ENCODE measurements at places on chromosomes 12 and 14.
A peak's percentile ranks its signal among the peaks of the same experiment; 100 is the strongest.

- no peak for DNase-seq
Measured at GRCh38 chr14:91693346-91693745, 38.5 kb downstream of the CATSPERB start.

- no peak for DNase-seq
Measured at GRCh38 chr12:131622422-131622955, 88.4 kb upstream of the SFSWAP start.

DNA sequence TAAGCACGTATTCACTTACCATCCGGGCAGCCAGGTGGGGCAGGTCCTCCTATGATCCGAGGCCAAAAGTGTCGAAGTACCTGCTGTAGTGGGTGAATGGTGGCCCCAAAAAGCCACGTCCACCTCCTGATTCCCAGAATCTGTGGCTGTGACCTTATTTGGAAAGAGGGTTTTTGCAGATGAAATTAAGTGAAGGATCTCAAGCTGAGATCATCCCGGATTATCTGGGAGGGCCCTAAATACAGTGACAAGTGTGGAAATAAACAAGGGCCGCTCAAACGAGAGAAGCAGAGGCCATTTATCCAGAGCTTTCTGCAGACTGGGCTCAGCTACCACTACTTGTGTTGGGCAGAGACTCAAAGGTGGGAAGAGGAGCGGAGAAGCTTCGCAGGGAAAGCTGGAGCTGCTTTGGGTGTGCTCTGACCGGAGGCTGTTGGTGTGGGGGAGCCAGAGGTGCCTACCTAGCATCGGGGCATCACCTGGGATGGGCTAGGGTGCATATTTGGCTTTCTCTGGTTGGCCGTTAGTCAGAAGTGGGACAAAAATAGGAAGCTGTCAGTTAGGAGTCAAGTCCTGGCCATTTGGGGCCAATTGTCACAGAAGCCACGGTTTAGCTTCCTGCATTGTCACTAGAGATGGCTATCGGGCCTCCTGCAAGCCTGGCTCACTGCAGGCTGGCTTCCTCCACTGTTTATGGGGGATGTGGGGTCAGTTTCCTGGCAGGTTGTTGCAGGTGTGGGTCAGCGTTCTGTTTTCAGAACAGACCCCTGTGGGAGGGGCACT, 27.8 kb upstream of the DLK1 start:
- no peak for DNase-seq

DNA sequence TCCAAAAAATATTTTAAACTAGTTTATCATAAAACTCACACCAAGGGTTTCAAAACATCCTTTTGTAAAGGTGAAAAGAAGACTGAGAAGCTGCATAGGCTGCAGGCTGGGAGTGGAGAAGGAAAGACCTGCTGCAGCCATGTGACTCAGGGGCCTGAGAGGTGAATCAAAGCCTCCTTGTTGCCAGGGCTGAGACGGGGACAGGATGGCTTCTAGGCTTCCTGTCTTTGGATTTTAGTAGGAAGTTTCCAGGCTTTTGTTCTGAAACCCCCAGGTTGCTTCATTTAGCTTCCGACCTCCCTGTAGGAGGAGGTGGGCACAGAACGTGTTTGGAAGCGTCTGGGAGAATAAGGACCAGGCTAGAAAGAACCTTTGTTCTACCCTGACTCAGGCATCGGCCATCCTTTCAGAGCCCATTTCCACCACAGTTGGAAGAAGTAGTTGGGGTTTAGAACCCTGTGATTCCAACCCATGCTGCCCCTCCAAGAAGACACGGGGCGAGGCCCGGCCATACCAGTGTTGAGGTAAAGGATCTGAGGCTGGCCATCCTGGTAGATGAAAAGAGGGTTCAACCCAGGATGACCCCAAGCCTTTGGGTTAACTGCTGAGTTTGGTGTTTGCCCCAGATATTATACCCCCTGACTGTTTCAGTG, 122.4 kb downstream of the SLC25A47 start:
- DNase-seq, result no peak

DNA sequence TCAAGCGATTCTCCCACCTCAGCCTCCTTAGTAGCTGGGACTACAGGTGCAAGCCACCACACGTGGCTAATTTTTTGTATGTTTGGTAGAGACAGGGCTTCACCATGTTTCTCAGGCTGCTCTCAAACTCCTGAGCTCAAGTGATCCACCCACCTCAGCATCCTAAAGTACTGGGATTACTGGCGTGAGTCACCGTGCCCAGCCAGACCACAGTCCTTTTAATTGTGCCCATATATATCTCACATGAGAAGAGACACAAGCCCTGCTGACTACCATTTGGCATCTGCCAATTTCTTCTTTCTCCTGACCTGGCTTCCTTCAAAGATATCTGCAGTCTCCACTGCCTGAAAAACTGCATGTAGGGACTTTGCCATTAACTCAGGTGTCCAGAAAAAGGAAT, 142.5 kb downstream of the DPY19L2 start:
- no peak for DNase-seq

GRCh38 chr12:69423037-69423905, 46.9 kb upstream of the FRS2 start:
- DNase-seq, result no peak

DNA sequence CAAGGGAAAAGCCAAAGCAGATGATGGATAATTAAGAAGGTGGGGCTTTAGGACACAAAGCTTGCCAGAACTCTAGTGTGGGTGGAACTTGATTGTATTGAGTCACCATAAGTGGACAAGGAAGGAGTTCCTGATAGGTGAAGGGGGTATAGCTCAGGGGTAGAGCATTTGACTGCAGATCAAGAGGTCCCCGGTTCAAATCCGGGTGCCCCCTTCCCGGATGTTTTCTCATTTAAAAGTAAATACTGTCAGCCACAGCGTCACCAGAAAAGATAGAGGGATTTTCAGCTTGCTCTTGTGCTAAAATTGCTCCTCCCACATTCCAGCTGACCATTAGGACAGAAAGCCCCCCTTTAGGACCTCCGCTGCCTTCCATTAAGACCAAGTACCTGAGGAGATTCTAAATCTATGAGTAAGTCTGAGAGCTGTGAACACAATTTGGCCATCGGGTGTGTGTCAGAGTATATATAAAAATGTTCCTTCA, 36.6 kb downstream of the DCAF4 start:
- DNase-seq, result peak; percentile 79

GRCh38 chr12:107106241-107107025, 13.1 kb upstream of the CRY1 start:
- no peak for DNase-seq

- DNase-seq, result no peak
Measured at GRCh38 chr14:75650253-75651058, 10.2 kb downstream of the ERG28 start.

DNA sequence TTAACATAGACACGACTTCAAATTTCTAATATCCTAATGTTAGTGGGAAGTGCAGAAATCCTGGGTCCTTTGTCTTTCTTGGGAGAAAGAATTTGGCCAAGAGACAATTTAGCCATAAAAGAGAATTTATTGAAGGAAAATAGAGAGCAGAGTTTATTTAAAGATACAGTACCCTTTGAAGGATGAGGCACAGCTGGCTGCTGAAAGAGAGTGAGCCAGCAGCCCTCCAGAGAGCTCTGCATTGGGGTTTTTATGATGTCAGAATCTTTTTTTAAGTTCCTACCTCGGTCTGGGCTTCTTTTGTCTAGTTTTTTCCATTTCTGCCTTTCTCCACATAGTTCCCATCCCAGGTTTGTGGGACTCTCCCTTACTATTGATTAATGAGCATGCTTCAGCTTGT, 37.5 kb downstream of the CCER1 start:
- DNase-seq, result no peak

DNA sequence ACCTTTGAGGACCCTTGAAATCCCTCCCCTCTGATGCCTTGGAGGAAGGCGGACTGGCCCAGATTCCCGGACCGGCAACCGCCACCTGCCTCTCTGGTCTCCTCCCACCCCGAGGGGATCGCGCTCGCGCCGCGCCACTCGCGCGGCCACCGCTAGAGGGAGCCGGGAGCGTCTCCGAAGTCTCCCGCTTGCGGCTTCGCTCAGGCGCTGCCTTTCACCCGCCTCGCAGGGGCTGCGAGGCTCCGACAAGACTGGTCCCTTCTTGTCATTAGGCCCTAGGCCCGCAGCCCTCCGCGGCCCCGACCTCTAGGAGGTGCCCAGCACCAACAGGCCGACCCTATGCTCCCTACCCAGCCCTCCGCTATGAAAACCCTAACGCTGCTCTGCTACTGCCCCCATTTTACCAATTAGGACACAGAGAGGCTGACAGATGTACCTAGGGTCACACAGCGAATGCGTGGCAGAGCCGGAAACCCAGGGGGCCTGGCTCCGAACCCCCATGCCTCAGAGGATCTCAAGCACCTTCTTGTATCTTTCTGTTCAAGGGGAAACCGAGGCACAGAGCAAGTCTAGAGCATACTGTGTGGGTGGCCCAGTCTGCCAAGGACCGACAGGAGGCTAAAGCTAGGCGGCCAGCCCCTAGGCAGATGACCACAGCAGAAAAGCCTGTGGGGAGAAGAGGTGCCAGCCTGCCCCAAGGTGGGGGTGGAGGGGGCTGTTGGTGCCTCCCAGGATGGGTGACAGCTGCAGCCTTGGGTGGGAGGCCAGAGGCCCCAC, 21.4 kb upstream of the VSX2 start:
- peak; percentile 59 for DNase-seq

DNA sequence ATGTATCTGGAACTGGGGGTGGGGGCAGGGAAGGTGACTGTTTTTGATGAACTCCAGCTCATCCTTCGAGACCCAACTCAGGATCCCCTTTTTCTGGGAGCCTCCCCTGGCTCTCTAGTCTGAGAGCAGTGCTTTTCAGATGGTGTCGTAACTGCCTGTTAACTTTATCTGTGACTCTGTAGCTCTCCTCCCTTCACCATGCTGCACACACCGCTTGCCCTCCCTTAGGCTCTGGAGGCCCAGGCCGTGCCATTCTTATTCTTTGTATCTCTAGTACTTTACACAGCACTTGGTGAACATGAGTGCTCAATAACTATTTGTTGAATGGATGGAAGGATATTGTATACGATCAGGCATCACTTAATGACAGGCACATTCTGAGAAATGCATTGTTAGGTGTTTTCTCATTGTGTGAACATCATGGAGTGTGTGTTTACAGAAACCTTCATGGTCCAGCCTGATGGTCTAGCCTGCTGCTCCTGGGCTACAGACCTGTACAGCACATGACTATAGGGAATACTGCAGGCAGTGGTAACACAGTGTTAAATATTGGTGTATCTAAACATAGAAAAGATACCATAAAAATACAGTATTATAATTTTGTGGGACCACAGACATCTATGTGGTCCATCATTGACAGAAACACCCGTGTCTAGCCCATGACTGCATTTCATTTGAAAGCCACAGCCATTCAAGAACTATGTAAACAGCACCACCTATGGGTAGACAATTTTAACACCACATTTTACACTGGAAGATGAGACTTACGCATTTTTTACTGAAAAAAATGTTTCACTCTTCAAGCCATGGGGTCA, 91.8 kb downstream of the EML1 start:
- DNase-seq, result peak; percentile 73

- peak; percentile 31 for DNase-seq
Measured at GRCh38 chr12:7844116-7844515, 28.6 kb downstream of the SLC2A14 start.

- no peak for DNase-seq
Measured at GRCh38 chr12:121874071-121874470, 14.5 kb upstream of the PSMD9 start.

GRCh38 chr12:67617629-67618028, 30.9 kb upstream of the DYRK2 start:
- no peak for DNase-seq

- peak; percentile 92 for DNase-seq
Measured at GRCh38 chr14:75427482-75428229, at the start of gene JDP2. JDP2 (plus strand) TSS chr14:75428022; CDS start chr14:75437921, 9,899 bp downstream.

DNA sequence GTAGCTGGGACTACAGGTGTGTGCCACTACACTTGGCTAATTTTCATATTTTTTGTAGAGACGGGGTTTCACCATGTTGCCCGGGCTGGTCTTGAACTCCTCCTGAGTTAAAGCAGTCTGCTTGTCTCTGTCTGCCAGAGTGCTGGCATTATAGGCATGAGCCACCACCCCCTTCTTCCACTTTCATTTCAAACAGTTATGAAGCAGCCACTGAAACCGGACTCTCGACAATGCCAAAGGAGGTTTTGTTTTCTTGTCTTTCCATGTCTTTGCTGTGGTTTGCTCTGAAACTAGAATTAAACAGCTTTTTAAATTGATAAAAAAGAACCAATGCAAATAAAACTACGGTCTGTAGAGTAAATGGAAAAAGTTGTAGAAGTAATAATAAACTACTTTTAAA, 30.4 kb downstream of the RAP1B start:
- no peak for DNase-seq

DNA sequence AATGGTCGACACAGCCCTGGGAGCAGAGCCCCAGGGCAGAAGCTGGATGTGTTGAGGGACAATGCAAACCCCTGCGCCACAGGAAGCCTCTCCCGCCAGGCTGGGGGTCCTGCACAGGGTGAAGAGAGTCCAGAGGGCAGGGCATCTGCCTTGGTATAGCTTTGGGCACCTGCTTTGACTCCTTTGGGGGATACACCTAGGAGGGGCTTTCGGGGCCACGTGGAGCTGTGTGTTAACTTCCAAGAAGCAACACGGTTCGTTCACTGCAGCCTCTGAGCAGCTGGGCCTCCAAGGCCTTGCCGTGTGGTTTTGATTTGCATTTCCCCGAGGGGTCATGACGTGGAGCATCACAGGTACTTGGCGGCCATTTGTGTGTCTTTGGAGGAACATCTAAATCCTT, 5.8 kb upstream of the PUS1 start:
- no peak for DNase-seq

GRCh38 chr14:47150267-47150666, 498.7 kb upstream of the RPL10L start:
- no peak for DNase-seq

DNA sequence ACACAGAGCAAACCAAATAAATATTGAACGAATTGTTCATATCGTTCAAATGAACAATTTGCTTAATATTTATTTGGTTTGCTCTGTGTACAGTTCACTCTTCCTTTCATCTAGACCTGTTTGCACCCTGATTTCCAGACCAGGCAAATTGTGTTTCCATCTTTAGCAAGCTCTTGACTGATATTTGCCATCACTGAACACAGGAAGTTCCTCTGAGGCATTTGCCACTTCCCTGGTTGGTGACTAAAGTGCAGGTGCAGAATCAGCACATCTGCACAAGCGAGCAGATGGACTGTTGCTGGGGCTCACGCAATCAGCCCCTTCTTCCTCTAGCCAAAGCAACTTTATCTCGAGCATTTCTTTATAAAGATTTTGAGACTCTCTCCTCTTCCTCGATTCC, 112.9 kb downstream of the DAAM1 start:
- no peak for DNase-seq

DNA sequence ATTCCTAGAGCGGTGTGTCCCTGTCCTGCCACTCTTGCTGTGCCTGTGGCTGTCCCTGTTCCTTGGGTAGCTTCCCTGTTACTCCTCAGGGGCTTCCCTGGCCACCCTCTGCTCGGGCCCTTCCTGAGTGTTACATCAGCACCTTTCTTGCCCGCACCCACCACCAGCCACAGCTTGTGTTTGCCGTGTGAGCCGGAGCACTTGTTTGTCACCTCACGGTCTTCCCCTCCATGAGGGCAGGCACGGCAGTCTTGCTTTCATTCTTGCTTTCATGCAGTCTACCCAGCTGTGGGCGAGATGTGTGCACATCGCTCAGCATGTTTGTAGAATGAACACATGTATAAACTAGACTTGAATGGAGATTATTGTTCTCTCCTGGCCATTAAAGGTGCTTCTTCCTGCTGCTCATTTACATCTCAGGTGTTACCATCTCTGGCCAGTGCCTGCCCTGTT, 42.0 kb downstream of the TRAF3 start:
- DNase-seq, result peak; percentile 14
